ENCODE measurements at places on chromosomes 11 and 22.

DNA sequence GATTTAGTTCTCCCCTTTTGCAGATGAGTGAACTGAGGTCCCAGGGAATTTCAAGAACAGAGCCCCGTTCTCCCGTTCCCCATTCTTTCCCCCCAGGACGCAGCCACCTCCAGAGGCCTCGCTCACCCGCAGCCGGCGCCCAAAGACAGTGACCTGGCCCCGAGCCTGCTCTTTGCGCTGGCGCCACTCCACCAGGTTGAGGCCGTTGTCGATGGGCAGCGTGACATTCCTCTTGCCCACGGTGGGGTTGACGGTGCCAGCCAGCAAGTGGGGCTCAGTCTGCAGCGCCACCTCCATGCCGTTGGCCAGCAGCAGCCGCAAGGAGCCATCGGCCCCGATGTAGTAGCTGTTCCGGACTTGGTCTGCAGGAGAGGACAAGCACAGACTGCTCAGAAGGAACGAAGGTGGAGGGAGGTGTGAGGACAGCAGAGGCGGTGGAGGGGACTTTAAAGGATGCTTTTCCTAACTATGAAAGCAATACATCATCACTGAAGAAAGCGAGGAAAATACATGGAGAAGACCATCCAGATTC is 101.4 kb upstream of the NARS2 start:
- no peak for DNase-seq

- no peak for DNase-seq
Measured at GRCh38 chr11:69388210-69388609, 93.3 kb upstream of the LINC01488 start.

DNA sequence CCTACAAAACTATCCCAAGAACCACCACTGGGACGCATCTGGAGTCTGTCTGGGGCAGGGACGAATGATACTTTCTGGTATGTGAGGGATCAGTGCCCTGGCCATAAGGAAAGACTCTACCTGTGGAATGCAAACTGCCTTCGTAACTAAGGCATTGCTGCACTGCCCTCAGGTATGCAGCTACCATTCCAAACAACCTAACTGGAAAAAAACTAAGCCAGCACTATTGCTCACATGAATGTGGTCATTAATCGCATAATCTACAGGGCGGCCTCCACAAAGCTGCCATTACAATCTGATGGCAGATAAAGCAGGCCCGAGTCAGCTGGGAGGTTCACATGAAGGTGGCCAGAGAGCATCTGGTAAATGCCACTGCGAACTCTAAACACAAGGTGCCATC is 3.9 kb downstream of the PACSIN2 start:
- no peak for DNase-seq

DNA sequence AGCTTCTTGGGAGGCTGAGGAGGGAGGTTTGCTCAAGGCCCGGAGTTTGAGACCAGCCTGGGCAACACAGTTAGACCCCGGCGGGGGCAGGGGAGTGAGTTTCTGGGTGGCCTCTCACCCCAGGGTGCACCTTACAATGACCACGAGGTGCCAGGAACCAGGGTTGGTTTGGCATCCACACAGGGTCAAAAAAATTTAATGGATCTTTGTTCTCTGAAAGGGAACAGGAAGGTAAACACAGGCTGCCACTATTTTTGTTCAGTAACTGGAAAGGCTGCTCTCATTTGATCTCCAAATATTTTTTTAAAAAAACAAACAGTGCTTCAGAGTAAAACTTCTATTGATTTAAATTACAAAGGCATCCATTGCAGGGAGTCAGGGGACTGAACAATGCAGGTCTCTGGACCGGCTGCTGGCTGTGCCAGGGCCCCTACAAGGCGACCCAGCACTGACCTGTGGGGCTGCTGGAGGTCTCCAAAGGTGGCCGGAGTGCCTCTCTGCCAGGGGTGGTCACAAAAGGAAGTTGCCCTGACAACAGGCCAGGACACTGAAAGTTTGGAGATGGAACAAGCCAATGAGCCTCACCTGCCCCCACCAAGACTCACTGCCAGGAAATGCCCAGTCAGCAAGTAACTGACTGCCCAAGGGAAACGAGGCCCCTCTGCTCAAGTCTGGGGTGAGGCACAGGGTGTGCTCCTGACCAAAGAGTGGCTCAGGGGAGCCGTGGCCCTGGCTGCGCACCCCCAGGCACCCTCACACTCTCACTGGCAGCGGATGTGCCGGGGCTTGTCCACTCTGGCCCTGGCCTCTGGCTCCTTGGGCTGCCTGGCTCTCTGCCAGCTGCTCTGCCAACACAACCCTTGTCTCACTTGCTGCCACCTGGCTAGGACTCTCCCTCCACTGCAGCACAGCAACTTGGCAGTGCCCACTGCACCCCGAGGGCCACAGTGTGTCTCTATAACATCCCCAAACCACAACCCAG is 51.8 kb downstream of the ARFGAP3 start:
- DNase-seq = peak; percentile 27

GRCh38 chr11:1389932-1390568 is at the start of gene BRSK2:
Gene BRSK2 (plus strand): TSS chr11:1389934. CDS start chr11:1390285, 351 bp downstream.
- no peak for DNase-seq

- DNase-seq = no peak
Measured at GRCh38 chr11:4092026-4092425, 2.6 kb upstream of the RRM1 start.

GRCh38 chr22:43109921-43110443 is 568 bp upstream of the BIK start:
- no peak for DNase-seq

DNA sequence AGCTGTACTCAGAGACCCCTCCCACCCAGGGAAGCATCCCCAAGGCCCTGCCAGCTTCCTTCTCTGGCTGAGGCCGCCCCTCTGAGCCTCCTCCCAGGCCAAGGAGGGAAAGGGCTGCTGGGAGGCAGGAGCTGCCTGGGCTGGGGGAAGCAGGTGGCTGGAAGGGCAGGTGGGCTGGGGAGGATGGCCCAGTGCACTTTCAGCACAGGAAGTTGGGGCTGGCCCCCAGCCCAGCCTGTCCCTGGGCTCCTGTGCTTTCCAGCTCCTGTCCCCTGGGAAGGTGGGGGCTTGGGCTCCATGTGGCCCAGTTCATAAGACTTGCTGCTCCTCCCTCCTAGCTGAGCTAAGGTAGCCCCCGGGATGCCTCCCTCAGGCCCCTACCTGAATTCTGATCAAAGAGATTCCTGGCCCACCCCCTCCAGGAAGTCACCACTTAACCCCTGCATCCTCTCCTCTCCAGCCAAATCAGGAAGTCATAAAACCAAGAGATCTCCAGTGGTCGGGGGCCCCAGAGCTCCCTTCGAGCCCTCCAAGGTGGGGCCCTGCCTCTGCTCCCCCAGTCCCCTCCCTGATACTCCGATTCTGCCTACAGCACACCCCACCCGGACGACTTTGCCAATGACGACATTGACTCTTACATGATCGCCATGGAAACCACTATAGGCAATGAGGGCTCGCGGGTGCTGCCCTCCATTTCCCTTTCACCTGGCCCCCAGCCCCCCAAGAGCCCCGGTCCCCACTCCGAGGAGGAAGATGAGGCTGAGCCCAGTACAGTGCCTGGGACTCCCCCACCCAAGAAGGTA is 4.9 kb downstream of the PPP1CA start:
- DNase-seq = no peak

GRCh38 chr22:49784630-49784971 is 43.1 kb downstream of the BRD1 start:
- no peak for DNase-seq

DNA sequence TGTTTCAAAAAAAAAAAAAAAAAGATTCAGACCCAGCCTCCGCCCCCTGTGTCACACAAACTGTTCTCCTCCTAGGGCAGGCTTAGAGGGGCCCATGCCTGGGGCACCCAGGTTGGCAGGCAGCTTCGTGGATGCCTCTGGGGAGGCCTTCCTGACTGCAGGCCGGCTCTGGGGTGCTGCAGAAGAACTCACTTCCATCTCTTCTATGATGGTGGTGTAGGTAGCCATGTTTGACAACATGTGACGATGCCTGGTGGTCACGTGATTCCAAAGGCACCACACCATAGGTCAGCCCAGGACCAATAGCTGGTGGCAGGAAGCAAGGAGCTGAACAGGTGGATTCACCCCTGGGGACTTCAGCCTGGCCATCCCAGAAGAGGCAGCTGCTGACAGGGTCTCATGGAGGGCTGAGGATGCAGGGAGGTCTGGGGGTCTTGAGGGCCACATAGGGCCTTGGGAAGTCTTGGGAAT is 24.1 kb upstream of the CELSR1 start:
- DNase-seq = no peak

GRCh38 chr11:116953530-116954285 is 116.3 kb upstream of the APOA1 start:
- DNase-seq = no peak

- no peak for DNase-seq
Measured at GRCh38 chr11:73291196-73291595, 16.9 kb upstream of the ARHGEF17 start.

GRCh38 chr11:71962428-71963038 is 33.7 kb downstream of the RNF121 start:
- DNase-seq = peak; percentile 53

DNA sequence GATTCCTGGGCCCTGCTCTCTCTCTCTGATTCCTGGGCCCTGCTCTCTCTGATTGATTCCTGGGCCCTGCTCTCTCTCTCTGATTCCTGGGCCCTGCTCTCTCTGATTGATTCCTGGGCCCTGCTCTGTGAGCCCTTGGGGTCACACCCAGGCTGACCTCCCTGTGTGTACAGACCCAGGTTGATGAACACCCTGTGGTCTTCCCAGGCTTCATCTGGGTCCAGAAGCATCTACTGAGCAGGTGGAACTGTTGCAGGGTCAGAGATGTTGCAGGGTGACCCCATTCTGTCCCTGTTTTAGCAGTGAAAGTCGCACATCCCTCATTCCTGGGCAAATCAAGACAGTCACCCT is 16.3 kb upstream of the GDPD5 start:
- no peak for DNase-seq

GRCh38 chr11:69241075-69241740 is 52.7 kb upstream of the MYEOV start:
- no peak for DNase-seq

DNA sequence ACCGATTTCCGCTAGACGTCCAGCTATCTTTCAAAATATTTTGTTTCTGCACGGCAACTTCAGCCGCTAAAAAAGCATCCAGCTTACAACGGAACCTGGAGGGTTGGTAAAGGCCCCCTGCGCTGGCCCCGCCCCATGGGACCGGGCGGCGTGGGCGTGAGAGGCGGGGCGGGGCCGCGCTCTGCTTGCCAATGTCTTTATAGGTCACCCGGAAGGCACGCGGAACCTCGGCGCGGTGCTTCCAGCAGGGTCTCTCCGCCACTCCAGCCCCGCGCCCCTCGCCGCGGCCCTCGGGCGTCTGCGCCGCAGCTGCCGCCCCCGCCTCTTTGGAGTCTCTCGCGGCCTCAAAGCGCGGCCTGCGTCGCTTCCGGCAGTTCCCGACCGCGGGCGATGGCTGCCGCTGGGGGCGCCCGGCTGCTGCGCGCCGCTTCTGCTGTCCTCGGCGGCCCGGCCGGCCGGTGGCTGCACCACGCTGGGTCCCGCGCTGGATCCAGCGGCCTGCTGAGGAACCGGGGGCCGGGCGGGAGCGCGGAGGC is at the start of gene FDX1:
TSS of gene FDX1 (plus strand) at position 218 of the 536 bp plus-strand sequence. CDS start at position 391, 173 bp downstream.
- peak; percentile 80 for DNase-seq
